ENCODE measurements at places on chromosomes 5 and 9.

GRCh38 chr5:89480406-89481007, 597.5 kb upstream of the MEF2C start:
- no peak for DNase-seq

- no peak for DNase-seq
Observed at GRCh38 chr5:6829150-6829784, 116.0 kb downstream of the TENT4A start.

GRCh38 chr5:175861337-175862130, 9.8 kb upstream of the CPLX2 start:
- no peak for DNase-seq

DNA sequence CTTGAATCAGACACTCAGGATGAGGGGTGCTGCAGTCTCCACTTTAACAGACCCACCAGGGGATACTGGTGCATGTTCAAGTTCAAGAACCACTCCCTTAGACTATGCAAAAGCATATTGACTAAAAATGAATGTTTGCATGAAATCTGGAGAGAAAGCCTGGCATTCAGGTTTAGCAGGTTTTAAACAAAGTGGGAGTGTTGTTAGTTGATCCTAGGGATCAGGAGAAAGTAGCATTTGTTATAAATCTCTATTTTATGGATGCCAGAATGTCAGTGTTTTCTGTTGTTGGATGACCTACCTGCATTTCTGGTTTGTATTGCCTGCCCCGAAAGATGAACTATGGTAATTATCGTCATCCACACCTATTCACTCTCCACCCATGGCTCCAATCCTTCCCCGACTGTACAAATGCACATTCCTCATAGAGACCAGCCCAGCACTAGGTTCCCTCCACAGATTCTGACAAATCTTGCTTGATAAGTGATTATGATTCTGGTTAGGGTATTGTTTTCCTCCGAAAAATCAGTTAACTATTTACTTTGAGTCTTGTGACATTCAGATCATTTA, 17.2 kb downstream of the TMEM252 start:
- no peak for DNase-seq

GRCh38 chr5:35404701-35405100, 174.4 kb upstream of the PRLR start:
- no peak for DNase-seq

- DNase-seq: no peak
Observed at GRCh38 chr5:95847261-95847592, 24.7 kb upstream of the GLRX start.

DNA sequence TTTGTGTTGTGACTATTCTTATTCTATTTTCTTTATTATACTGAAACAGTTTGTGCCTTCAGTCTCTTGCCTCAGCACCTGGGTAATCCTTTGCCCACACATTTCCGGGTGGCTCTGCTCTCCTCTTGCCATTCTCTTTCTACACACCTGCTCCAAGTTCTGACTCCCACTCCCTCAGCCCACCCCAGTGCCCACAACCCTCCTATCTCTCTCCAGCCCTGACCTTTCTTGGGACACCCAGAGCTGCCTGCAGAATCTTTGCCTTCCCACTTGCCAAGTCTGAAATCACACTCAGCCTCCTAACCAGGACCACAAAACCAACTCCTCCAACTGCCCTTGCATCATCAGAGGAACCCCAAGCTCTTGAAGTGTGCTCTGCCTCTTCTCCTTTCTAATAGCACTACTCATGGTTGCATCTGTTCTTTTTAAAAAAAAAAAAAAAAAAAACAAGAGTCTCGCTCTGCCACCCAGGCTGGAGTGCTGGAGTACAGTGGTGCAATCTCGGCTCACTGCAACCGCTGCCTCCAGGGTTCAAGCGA, 4.1 kb downstream of the SWI5 start:
- DNase-seq: no peak

DNA sequence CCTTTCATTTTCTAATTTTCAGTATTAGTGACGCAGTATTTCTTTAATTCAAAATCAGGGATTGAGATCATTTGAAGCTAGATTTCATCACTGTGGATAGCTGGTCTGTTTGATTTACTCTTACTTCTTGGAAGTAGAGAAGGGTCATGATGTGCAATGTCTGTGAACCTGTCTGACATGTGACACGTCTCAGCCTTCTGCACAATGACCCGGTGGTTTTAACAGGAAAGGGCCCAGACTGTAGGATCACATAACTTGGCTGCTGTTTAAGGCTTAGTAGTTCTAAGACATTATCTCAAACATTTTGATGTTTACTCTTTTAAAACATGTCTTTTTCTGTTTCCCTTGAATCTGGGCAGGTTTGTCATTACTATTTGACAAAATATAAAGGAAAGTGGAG, 823.3 kb upstream of the NUDT12 start:
- DNase-seq: no peak

DNA sequence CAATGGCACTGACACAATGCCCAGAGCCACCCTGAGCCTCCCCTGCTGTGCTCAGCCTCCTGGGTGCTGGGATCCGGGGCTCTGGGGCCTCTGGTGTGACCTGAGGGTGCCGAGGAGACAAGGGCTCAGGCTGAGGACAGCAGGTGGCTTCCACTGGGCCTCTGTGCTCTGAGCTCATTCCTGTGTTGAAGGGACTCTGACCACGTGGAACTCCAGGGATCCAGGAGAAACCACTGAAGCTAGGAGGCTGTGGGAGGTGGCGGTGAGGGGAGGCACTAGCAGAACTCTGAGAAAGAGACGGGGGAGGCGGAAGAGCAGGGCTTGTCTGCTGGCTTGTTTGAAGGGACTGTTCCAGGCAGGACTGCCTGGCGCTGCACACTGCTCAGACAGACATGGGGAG, 318.7 kb upstream of the IRX1 start:
- DNase-seq: no peak

DNA sequence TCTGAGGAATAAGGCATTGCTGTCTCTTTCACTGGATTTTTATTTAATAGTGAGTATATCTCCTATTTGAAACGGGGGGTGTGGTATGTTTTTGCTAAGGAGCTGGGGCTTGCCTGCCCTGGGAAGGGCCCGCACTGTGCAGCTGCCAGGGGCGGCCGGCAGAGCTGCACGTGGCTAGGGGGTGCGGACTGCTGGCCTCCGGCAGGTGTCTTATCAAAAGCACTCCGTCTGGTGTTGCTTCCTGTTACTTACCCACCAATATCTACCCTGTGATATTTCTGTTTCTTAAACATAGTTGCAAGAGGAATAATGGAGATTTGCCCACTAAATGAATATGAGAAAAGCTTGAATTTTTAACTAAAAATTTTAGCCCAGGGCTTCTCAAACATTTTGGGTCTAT, 232.0 kb downstream of the IRX1 start:
- no peak for DNase-seq

DNA sequence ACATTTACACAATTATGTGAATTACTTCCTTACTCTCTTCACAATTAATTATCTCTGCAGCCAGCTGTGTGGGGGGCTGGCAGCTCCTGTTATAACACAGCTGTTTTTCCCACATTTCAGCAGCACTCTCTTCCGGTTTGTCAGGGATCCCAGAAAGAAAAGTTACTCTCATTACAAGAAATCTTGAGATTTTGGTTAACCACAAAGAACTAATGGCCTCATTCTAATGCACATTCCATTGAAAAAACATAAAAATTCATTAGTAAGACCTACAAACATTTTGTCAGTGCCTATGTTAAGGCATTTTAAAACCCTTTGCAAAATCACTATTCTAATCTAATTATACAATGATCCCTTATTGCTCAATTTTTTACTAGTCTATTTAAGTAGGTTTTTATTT, 64.1 kb downstream of the PDE4D start:
- no peak for DNase-seq

GRCh38 chr5:3905031-3905430, 309.4 kb downstream of the IRX1 start:
- no peak for DNase-seq

- DNase-seq: no peak
Observed at GRCh38 chr5:164370841-164371240, 865.4 kb downstream of the MAT2B start.

- no peak for DNase-seq
Observed at GRCh38 chr5:157400741-157401495, 59.1 kb upstream of the NIPAL4 start.

DNA sequence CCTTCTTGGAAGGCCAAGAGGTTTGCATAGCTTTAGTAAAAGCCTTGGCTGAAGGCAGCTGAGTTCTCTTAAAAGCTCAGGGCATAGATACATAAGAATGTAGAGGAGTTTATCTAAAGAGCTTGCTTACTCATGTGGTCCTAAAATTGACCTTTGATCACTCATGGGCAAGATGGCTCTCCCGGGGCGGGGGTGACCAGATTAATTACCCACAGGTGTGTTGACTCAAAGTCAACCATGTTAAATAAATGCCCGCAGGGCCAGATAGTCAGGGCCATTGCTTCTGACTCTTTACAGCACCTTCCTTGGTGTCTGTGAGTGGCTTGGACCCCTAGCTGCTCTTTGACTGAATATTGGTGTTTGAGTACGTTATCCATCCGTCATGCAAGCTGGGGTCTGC, 33.1 kb upstream of the GHR start:
- DNase-seq: no peak

- DNase-seq: no peak
Observed at GRCh38 chr5:171549274-171549673, 129.8 kb downstream of the FGF18 start.

DNA sequence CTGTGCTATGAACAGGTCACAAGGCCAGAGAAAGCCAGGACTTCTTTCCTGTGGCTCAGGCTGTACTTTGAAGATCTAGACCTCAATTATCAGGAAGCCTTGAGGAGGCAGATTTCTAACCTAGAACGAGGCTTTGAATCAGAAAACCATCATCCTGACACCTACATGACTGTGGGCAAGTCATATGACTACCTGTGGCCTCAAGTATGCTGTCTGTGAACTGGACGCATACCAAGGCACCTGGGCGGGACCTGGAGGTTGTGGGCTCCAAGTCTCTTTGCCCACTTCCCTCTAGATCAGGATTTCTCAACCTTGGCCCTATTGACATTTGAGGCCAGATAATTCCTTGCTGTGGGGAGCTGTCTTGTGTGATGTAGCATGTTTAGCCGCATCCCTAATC, 42.5 kb downstream of the KLF4 start:
- DNase-seq: no peak

DNA sequence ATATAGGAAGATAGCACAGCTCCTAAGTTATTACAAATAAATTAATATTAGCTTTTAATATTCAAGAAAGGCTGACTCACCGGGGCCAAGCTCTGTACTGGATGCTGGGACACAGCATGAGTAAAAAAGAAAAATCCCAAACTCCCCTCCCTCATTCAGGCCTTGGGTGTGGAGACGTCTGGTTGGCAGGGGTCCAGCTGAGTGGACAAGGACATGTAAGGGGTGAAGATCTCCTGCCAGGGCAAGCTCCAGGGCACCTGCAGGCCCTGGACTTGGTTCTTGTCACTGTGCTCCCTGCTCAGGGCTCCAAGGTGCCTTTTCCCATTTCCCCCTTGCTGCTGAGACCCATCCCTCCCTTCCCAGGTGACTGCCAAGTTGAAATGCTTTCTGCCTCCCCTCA, 388.5 kb downstream of the ENC1 start:
- DNase-seq: no peak

GRCh38 chr9:121225240-121225639, 23.6 kb upstream of the RAB14 start:
- no peak for DNase-seq

DNA sequence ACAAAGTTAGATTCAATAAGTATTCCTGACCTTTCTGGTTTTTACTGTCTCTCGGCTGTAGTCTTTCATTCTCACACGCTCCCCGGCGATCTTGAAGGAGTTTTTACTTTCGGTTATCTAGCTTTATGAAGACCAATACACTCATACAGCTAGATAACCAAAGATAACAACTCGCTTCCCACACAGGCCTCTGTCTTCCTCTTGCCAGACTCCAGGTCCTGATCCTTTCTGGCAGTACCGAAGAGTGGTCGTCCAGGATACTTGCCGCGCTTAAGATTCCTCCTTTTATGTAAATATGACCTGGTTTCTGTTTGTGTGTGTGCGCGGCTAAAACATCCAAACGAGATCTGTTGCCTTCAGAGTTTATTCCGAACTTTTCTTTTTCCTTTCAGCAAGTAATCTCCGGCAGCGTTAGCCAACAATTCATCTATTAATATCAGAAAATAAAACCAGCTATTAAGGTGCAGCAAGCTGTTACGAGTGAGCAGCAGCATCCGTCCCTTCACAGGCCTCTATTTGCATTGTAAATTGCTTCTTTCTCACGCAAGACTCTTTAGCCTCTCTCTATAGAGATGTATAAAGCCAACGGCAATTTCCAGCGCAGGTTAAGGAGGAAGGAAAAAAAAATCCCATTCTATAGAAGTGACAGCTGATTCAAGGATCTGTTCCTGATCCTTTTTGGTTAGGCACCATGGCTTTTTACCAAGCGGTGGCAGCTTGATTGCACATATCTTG, 216.1 kb downstream of the MEF2C start:
- DNase-seq: no peak
